Activated CD4-positive, CD25-positive, alpha-beta regulatory T cell (primary cell): ENCODE measurements at places on chromosomes 6 and 20.

DNA sequence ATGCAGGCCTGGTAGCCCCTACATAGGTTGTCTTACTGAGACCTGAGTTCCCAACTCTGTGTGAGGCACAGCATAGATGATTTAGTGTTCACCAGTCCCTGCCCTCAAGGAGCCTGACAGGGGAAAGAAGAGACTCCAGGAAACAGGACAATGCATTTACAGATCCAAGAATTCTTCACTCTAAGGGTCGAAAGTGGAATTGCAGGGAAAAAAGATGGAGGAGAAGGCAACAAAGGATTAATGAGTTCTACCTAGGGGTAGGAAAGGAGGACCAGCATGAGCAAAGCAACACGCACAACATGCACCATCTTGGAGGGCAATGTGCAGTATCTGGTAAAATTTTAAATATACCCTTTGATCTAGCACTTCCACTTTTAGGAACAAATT, 5.9 kb downstream of the SPAG4 start:
- no peak for DNase-seq

- no peak for DNase-seq
Measured at GRCh38 chr6:39330476-39330875, 8.0 kb upstream of the KCNK16 start.

DNA sequence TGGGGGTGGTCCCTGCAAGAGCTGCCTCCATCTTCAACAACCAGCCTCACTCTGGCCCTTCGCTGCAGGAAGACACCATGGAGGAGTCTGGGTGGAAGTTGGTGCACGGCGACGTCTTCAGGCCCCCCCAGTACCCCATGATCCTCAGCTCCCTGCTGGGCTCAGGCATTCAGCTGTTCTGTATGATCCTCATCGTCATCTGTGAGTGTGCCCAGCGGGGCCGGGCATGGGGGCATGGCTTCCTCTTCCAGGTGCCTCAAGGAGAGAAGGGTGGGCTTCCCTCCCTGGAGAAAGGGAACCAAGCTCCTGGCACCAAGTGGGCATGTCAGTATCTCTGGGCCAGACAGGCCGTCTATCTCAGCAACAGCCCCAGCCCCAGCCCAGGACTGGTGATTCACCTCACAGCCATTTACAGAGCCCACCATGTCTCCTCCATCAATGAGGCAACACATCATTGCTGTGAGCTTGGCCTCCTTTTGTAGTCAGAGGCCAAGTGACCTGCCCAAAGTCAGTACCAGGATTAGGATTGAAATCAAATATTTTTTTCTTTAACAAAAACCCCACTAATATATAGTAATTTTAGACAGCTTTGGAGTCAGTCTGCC, 40.2 kb downstream of the TM9SF4 start:
- no peak for DNase-seq

GRCh38 chr6:25863360-25863759, 10.7 kb downstream of the SLC17A3 start:
- DNase-seq, result no peak

- DNase-seq, result peak; percentile 30
Measured at GRCh38 chr6:136317021-136317694, 27.5 kb upstream of the BCLAF1 start.

DNA sequence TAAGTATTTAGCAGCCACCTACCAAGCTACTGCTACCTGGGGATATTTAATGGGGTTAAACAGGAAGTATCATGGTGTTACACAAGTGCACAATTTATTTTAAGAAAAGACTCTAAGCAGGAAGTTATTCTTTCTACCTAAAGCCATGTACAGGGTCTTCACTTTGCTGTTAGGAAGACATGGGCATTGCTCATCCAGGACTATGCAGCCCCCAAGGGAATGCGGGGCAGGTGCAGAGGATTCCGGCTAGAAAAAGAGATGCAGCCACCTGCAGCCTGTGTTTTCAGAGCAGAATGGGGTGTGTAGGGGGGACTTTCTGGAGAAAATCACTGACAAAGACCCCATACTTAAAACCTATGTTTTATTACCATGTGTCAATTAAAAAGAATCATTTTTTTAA, 399.1 kb upstream of the NOX3 start:
- DNase-seq, result no peak

GRCh38 chr6:128979071-128979470, 96.1 kb downstream of the LAMA2 start:
- DNase-seq, result no peak

DNA sequence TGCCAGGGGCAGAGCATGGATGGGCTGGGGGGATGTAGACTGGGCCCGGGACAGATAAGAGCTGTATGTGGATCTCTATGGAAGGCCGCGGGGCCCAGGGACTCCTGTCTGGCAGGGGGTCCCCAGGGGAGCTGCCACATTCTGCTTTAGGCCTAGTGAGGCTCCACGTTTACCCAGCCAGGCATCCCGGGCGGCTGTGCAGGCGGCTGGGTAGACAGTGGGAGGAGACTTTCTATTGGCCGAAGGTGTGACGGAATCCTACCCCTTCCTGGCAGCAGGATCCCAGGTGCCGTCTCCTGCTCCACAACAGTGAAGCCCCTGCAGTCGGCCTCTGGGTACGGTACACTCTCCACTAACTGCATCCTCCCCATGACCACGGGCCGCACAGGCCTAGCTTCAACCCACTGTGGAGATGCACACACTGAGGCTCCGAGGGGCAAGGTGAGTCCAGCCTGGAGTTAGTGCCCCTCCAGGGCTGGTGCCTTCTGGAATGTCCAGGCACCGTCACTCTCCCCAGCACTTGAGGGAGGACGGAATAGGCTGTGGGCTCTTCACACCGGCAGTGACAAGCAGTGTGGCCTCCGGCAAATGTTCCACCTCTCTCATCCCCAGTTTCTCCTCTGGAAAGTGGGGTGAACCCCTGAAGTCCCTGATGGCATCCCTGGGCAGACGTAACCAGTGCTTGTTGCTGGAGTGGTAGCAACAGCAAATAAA, 36.8 kb upstream of the ZBP1 start:
- DNase-seq, result no peak

GRCh38 chr20:13694420-13695150, 55.9 kb upstream of the TASP1 start:
- DNase-seq, result no peak

DNA sequence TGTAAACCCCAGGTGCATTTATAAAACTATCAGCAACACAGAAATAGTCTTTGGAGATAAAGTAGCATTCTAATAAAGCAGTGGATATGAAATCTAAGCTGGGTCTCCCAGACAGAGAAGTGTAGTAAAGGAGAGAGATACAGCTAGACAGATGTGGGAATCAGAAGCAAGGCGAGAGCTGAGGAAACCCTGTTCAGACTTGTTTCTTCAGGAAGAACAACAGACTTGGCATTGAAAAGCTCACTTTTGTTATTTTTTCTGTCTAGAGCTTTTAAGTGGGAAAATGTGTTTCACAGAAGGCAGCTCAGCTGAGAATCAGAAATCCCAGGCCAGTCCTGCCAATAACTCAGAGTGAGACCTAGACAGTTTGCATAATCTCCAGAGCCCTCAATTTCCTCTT, 52.9 kb downstream of the SLC35B3 start:
- no peak for DNase-seq

- no peak for DNase-seq
Measured at GRCh38 chr6:168122011-168122410, 43.0 kb upstream of the FRMD1 start.

GRCh38 chr6:105825210-105825609, 260.9 kb upstream of the PRDM1 start:
- no peak for DNase-seq

- no peak for DNase-seq
Measured at GRCh38 chr6:65461121-65461520, 245.9 kb downstream of the EYS start.

DNA sequence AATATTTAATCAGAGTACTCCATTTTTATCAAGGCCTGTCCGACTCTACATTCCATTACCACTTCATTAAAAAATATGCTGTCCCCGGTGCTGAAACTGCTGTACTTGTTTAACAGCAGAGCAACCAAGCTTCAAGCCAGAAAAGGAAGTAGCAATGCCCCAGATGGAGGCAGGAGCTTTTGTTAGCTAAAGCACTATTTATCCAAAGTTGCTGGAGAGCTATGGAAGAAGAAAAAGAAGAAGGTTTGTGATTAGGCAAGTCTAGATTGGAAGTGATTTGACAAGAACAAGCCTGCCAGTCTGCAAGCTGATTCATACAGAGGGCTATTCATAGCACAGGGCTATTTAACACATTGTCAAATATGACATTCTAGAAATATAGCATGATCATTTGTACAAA, 160.9 kb upstream of the SPTLC3 start:
- no peak for DNase-seq

- DNase-seq, result no peak
Measured at GRCh38 chr6:87118054-87118453, 23.1 kb upstream of the CGA start.

GRCh38 chr6:24357336-24358218, at the start of gene DCDC2:
DCDC2 (minus strand) TSS chr6:24358059; CDS start chr6:24357750, 309 bp downstream.
- peak; percentile 7 for DNase-seq
